ENCODE measurements at places on chromosomes 2 and 18.

GRCh38 chr2:105181282-105181681, 60.3 kb upstream of the GPR45 start:
- no peak for DNase-seq

GRCh38 chr2:142778289-142778688, 99.2 kb upstream of the KYNU start:
- DNase-seq: no peak

DNA sequence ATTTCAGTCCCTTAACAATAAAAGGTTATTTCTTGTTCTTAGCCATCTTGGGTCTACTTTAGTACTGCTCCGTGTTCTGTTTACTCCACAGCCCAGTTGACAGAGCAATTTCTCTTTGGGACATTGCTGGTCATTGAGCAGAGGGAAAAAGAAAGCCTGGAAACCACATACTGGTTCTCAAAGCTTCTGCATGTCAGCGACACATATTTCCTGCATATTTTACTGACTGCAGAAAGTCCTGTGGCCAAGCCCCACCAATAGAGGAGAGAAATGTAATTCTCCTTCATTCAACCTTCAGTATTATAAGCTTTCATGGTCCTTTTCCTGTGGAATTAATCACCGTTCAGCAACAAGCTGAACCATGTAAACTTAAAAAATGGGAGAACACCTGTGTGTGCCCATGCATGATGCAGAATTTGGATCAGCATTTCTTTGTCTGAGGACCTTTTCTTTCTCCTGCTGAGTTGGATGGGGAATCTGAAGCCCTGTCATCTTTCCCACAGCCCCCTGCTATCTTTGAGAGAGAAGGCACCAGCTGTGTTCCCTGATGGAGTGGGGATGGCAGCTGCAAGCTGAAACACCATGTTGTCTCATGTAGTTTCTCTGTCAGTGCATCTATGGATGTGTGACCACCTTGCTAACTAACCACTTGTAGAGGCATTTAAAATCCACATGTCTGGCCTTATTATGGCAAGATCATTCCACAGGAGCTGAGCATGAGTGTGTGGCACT, 431.6 kb downstream of the MEIS1 start:
- no peak for DNase-seq

GRCh38 chr2:48414640-48414979, 115.3 kb upstream of the STON1 start:
- DNase-seq: no peak

GRCh38 chr2:62344472-62344871, 148.6 kb downstream of the B3GNT2 start:
- no peak for DNase-seq

GRCh38 chr18:48306838-48307237, 102.3 kb downstream of the ZBTB7C start:
- DNase-seq: no peak

- DNase-seq: no peak
Measured at GRCh38 chr2:112138159-112139032, at the start of gene FBLN7. TSS of gene FBLN7 (plus strand) at chr2:112138385. CDS start at chr2:112138656, 271 bp downstream.

GRCh38 chr2:125554956-125555355, 1101.0 kb upstream of the GYPC start:
- DNase-seq: no peak

GRCh38 chr2:103288696-103289095, 526.9 kb downstream of the TMEM182 start:
- DNase-seq: no peak

GRCh38 chr2:129936334-129936934, 43.0 kb upstream of the RAB6C start:
- DNase-seq: peak; percentile 38

DNA sequence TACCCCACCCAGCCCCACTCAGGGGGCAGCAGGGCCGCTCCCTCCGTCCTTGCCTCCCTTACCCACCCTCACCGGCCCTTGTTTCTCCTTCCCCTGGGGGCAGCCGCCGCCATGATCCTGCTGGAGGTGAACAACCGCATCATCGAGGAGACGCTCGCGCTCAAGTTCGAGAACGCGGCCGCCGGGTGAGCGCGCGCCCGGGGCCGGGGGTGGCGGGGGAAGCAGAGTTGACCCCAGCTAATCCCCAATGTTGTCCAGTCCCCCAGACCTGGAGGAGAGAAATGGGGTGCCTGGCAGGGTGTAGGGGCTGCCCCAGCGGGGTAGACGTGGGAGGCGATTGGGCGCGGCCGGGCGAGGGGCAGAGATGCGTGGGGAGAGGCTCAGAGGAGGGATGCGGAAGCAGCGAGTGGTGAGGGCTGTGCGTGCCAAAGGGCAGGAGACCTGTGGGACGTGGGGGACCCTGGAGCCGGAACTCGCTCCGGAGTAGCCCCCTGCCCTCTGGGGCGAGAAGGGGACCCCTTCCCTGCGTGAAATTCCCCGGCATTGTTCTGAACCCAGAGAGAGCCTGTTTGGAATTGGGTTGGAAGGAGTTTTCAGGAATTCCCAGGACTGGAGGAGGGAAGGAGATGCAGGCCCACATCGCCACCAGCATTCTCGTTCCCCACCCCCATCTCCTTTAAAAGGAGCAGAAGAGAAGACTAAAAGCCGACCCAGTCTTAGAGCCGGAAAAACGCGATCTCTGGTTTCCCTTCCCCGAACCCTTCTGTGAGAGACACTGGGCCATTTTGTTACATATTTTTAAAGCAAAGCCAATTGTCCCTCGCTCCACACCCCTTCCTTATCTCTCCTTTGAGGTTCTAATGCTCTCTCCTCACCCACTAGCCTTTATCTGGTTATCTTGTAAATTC, 625 bp downstream of the ARPC2 start:
- peak; percentile 18 for DNase-seq

DNA sequence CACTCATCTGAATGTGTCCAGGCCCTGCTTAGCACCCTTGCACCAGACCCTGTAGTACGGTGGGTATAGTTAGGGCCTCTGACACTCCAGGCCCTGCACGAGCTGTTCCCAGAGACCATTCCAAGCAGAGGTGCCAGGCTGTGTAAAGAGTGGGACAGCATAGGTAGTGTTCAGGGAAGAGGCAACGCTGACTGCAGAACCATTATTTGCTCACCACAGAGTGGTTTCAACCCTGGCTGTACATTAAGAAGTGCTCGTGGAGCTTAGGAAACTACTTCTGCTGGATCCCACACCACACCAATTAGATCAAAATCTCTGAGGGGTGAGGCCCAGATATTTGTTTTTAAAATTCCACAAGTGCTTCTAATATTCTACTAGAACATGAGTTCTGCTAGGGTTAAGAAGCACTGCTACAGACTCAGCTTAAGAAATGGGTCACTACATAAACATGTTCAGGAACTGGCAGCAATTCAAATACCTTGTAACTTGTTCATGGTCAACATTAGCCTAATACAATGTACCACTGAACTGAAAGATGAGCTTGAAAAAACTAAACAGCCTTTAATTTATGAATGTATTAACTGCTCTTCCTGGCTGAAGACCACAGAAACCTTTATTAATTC, 183.0 kb downstream of the MYO5B start:
- no peak for DNase-seq

- DNase-seq: no peak
Measured at GRCh38 chr2:62713837-62714236, 8.3 kb downstream of the EHBP1 start.

GRCh38 chr2:111100087-111100764, 20.5 kb upstream of the BCL2L11 start:
- DNase-seq: no peak

- DNase-seq: no peak
Measured at GRCh38 chr18:7979714-7980113, 412.6 kb downstream of the PTPRM start.

DNA sequence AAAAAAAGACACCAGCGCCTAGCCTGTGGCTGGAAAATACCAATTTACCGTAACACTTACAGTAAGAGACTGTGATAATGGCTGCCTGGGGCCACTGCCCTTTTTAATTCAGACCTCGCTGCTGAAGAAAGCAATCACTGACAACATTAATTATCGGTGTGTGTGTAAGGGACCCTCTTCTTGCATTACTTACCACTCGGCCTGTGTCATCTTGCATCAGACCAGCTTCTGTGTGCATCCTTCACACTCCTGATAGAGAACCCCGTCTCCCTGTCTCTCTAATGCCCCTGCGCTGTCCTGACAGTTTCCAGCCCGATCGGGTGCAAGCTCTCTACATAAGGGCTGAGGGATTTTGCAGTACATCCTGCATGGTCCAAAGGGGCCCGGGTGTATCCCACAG, 124.4 kb downstream of the ZNF516 start:
- no peak for DNase-seq

DNA sequence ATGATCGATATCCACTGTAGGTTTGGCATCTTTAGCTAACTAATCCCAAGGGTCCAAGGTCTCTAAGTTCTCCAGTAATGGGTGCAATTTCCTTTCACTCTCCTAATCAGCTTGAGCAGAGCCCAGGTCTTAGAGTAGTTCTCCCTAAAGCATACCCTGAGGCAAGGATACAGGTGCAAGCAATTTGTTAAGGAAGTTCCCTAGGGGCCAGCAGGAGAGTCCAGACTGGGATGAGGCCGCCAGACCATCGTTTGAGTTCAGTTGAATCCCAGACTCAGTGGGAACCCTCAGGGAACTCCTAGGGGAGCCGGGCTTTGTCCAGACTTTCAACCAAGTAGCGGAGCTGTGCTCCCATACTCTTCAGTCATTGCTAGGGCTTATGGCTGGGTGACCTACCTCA, 835.4 kb upstream of the CDH2 start:
- DNase-seq: no peak

GRCh38 chr2:118992740-118993391, 50.9 kb downstream of the MARCO start:
- no peak for DNase-seq

DNA sequence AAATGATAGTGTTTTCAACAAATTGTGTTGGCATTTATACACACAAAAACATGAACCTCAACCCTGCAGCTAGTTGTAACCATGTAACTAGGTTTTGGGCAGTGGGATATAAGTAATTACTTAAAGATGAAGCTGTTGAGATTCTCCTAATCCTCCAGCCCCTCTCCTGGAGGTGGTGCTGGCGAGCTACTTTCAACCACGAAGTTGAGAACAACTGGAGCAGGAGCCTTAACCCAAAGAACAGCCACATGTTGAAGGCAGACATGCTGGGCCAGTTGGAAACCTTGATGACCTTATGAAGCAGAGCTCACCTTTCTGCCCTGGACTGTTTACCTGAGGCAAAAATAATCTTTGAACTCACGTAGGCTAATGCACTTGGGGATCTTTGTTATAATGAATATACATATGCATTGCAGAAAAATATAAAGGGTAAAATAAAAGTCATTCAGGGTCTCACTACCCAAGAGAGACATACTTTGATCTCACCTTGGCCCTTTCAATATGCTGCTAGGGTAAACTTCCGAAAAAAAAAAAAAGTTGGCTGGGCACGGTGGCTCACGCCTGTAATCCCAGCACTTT, 89.6 kb upstream of the NPAS2 start:
- no peak for DNase-seq

DNA sequence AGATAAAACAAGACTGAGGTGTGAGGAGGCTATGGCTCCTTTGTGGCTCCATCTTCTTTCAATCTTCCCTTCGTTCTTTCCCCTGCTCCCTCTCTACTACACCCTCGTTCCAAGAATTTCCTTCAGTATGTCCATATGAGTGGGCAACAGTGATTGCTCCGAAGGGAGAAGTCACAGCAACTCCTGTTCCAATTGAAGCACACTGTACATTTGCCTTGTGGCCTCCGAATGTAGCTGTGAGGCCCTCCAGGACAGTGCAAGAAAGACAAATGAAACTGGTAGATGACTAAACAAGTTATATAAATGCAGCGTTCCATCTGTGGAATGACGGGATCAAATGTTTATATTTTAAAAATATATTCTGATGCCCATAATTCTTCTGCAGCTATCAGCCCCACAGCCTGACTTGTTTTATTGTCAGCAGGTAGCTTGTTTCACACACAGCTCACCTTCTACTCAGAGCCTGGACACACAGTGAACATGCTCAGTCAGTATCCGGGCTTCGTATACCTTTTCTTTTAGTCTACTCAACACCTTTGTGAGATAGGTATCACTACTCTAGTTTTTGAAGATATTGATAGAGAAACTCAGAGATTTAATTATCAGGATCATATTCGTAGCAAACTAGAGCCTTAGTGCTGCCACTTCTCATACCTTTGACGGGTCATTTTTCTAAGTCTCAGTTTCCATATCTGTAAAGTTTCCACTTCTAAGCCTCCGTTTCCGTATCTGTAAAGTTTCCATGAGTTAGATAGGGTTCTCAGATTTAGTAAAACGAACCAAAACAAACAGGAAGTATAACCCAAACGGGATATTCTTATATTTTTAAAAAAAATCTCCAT, 216.7 kb upstream of the STON1 start:
- no peak for DNase-seq

GRCh38 chr2:119735565-119735964, 24.2 kb upstream of the PTPN4 start:
- no peak for DNase-seq

DNA sequence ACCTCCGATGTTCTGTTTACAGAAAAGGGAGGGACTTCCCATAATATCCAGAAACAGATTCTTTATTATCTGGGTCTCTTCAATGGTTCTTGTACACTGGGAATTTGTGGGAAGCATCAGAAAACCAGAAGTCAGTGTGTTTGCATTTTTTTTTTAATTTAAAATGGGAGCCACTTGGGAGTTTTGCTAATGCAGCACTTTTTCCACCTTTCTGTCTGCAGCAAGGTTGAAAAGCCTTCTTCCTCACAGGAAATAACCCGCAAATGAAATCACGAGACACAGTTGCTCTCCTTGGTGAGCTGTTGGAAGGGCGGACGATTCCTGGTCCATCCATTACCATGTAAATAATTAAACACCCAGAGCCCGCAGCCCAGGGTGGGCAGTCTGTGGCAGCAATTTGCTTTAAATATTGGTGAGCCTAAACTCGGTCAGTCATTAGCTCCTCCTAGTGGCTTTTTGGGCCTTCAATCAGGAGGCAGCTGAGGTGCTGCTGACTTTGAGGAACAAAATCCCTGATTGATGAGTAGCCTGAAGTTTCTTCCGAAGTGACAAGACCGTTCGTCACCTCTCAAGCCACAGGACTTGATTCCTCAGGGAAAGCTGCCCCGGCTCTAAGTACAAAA, 471.5 kb downstream of the EPHA4 start:
- DNase-seq: peak; percentile 30

GRCh38 chr18:79601234-79601633, 78.4 kb upstream of the CTDP1 start:
- no peak for DNase-seq

All from left kidney (tissue), 8 donors.